Right hindlimb (tissue), 1 donor: ENCODE measurements at places on chromosomes 7 and 10.
A peak's percentile ranks its signal among the peaks of the same experiment; 100 is the strongest.

GRCh38 chr7:142583446-142583845 lies 165.8 kb upstream of the PRSS1 start:
- peak; percentile 35 for DNase-seq

GRCh38 chr10:68179016-68179415 lies 52.9 kb downstream of the ATOH7 start:
- DNase-seq, result no peak

GRCh38 chr7:107691716-107692115 lies 31.1 kb downstream of the SLC26A4 start:
- DNase-seq, result peak; percentile 42

DNA sequence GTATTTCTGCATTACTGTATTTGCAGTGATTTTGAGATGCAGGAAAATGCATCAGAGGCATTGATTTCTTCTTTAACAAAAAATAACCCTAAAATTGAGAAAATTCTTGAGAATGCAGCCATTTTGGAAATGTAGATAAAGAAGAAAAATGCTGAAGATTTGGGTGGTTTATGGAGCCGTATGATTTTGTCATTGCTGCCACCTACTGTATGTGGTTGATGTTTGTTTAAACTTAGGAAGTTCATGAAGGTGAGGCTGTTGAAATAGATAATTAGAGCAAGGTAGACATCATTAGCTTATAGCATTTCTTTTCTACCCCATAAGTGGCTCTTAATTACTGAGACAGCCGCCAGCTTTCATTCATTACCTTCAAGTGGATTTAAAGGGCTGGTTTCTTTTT lies 92.1 kb upstream of the SAMD8 start:
- no peak for DNase-seq

DNA sequence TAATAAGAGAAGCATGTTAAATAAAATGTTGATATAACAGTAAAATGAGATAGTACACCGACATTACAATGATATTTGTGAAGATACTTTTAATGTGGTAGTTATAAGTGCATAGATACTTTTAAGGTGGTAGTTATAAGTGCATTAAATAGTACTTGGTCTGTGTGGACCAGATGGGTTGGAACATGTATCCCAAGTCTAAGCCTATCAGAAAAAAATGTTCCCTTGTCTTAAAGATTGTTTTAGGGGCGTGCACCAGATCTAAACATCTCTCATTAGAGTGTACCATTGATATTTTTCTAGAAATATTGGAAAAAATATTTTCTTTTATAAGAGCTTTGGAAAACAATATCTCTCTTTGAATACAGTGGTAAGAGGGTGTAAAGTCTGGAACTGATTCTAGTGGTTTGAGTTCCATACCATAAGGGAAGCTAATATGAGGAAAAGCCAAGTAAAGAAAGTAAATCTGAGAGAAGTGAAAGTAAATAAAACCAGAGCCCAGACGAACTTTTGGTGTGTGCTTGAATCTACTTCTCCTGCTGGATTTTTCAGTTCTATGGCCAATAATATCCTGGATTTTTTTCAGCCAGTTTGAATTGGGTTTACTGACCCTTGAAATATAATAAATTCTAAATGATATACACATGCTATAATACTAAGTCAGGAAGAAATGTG lies 175.3 kb downstream of the MBL2 start:
- DNase-seq, result no peak

DNA sequence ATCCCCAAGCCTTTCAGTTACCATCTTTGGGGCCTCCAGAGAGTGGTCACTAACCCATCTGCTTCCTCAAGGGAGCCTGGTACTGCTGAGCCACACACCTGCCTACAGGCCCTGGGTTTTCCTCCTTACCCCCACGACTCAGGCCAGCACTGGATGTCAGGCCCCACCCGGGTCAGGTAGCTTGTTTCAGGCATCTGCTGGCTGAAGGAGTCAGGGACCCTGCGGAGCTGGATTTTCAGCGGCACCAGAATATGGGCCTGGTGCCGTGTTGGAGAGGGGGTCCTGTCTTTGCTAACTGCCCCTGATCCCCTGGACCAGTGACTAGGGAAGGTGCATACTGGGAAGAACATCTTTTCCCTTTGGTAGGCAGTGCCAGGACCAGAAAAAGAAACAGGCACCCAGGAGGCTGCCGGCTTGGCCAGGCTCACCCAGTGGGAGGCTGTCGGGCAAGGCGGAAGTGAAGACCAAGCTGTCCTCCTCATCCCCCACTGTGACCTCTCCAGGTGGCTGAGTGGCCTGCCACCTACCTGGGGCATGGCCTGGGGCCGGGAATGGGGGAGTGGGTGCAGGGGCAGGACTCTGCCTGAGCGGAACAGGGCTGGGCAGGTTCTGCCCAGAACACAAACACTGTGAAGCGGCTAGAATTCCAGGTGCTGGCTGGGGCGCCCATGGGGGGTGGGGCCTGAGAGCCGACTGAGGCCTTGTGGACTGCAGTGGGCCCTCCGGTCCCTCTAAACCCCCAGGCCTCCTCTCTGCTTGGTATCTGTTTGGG lies 12.4 kb upstream of the SAMD8 start:
- DNase-seq, result no peak

DNA sequence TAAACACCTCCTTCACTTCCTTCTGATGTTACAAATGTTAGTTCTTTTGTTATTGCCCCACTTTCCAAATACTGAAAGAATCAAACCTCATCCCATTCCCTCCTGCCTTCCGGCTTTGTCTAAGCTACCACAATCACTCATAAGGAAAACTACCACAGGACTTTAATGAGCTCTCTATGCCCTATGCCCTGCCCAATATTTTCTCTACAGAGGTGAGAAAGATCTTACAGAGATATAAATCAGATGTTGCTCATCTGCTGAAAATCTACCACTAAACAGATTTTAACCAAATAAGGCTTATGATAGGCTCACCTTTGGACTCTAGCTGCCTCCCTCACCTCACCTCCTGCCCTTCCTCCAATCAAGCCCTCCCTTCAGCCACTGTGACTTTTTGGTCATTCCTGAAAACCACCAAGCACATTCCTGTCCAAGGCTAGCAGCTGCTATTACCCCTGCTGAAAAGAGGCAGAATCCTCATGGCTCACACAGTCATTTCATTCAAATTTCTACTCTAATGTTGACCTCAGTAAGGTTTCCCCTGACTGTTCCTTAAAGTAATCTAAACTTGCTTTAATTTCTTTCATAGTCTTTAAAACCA lies 7.7 kb downstream of the ZNF33B start:
- no peak for DNase-seq

- no peak for DNase-seq
These were observed 20.2 kb upstream of the SEM1 start for GRCh38 chr7:96729820-96730219.

GRCh38 chr10:71753091-71753959 lies 20.0 kb downstream of the VSIR start:
- DNase-seq, result no peak

- no peak for DNase-seq
These were observed 168.3 kb downstream of the UBE2H start for GRCh38 chr7:129784437-129784782.

DNA sequence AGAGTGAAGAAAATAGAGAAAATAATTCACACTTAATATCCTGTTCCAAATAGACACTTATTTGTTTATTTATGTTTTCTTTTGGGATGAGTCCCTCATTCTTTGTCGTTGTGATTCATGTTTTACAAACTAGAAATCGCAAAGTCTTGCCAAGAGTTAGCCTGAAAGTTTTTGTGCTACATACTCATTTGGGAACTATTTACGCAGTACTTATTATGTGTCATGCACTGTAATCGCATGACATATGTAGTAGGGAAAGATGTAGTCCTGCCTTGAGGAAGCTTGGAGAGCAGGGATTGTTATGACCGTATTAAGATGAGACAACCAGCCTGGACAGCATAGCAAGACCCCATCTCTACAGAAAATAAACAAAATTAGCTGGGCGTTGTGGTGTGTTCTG lies 189.3 kb downstream of the ABCA13 start:
- no peak for DNase-seq

- no peak for DNase-seq
These were observed 83.2 kb upstream of the ZNF479 start for GRCh38 chr7:57215423-57215822.

DNA sequence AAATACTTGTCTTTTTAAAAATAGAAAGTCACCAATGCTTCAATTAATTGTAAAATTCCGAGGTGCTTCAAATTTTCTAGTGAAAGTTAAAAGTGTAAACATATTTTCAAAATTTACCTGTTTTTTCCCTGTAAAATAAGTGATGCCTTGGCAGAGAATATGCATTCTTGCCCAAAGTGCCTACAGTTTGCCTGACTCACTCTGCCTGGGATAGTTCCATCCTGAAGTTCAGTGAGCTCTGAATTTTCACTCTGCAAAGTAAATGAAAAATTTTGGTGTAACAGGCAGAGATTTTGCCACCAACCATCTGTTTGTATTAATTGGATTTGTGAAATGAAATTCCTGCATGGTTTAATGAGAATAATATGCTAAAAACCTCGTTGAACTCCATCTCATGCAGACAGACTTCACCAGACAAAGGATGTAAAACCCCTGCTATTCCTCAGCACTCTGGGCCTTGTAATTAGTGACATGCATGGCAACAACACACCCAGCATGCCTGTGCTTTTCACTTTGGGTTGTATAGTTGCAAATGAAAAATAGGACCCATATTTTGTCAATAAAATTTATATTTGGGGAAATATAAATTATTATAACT lies 117.4 kb upstream of the GNAI1 start:
- DNase-seq, result no peak

- DNase-seq, result no peak
These were observed 3.0 kb upstream of the TECPR1 start for GRCh38 chr7:98254951-98255610.
